Activated CD4-positive, alpha-beta T cell treated with anti-CD3 and anti-CD28 coated beads for 24 hours (primary cell): ENCODE measurements at places on chromosomes 3 and 15.

DNA sequence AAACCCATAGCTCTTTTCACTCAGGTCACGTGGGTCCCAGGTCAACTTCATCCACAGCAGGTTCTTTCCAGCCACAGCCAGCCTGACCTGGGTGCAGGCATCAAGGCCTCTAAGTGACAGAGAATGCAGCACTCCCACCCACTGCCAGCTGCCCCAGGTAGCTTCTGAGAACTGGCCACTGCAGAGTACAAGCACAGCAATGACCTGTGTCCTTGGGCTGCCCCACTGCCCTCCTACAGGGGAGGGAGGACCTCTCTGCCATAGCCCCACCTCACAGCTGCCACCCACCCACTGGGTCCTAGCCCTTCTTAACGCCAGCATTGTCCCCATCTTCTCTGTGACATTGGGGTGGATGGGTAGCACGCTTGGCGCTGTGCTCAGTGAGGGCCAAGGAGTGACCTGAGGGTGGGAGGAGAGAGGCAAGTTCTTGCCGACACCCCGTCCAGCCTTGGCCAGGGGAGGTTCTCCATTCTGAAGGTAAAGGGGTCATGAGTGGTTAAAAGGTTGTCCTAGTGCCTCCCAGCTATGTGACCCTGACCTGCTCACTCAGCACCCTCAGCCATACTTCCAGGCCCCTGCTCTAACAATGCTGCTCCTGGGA is 12.4 kb downstream of the CISH start:
- DNase-seq: no peak

GRCh38 chr3:49924683-49925082 is 4.9 kb downstream of the MON1A start:
- DNase-seq: no peak

DNA sequence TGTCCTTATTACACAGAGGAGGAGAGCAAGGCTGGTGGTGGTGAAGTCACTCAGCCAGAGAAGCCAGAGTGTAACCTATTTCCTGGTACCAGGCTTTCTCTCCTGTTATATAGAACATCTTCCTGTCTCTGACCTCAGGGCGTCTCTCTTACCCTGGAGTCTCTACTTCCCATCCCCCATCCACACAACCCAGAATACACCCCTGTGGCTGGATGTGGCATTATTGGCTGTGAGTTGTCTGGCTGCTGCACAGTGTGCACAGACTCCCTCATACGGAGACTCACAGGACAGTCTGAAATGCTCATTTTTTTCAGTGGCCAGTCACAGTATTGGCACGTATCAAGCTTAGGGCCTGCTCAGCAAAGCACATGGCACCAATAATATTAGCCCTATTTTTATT is 8.6 kb downstream of the PODXL2 start:
- DNase-seq: no peak

DNA sequence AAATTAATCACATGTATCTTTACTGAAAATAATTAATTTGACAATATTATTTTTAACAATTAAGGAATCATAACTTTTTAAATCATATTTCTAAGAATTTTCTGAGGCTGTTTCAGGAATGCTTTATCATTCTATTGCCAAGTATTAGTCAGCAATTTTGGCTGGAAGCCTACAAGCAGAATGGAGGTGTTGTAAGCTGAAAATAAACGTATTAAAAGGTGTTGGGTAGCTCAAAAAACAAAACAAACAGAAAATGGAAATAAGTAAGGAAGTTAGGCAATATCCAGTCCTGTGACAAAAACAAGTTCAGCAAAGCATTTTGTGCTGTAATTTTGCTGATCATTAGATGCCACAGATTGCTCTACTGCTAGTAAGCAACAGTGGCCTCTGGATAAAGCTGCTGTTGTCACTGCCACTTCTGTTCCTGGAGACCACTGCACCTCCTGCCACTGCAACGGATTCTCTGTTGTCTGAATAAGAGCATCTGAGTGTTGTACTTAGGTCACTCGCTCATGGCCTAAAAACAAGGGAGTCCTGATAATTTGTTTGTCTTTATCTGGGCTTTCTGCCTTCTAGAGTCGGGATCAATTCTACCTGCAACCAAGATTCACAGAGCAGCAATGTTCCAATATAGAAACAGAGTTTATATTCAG is 63.5 kb upstream of the SLITRK3 start:
- no peak for DNase-seq

- no peak for DNase-seq
Measured at GRCh38 chr3:23474580-23475357, 271.6 kb downstream of the UBE2E2 start.

- DNase-seq: no peak
Measured at GRCh38 chr3:52742418-52743041, 28.2 kb downstream of the NEK4 start.

DNA sequence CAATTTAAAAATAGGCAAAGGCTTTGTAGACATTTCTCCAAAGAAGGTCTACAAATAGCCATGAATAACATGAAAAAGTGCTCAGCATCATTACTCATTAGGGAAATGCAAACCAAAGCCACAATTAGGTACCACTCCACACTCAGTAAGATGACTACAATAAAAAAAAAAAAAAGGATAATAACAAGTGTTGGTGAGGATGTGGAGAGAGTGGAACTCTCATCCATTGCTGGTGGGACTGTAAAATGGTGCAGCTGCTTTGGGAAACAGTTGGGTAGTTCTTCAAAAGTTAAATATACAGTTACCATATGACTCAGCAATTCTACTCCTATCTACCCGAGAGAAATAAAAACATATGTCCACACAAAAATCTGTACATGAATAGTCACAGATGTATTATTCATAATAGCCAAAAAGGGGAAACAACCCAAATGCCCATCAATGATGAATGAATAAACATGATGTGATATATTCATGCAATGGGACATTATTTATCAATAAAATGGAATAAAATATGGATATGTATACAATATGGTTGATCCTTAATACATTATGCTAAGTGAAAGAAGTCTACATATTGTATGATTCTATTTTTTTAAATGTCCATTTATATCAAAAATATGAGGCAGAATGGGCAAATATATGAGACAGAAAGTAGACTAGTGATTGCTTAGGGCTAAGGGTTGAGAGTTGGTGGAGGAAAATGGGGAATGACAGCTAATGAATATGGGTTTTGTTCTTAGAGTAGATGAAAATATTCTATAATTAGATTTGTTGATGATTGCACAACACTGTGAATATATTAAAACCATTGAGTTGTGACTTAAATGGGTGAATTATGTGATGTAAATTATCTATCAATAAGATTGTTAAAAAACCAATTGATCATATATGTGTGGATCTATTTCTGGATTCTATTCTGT is 66.1 kb upstream of the SMAD3 start:
- no peak for DNase-seq

GRCh38 chr15:60643555-60643954 is 164.6 kb upstream of the ICE2 start:
- DNase-seq: no peak

GRCh38 chr3:137647179-137647578 is 116.9 kb upstream of the SOX14 start:
- no peak for DNase-seq

DNA sequence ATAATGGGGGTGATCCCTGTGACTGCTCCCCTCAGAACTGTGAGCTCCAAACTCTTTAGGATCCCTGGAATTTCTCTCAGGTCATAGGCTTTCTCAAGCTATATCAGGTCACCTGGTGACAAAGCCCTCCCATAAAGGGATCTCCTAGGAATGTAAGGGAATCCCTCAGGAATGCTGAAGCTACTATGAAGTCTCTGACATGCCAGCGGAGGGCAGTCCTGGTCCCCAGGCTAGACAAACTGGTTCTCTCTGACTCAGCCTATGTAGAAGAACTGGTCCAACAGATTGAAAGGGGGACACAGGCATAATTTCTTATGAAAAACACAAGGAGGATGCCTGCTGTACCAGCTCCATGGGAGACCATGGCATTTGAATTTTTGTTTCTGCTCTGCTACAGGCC is 6.7 kb downstream of the LPCAT4 start:
- no peak for DNase-seq

DNA sequence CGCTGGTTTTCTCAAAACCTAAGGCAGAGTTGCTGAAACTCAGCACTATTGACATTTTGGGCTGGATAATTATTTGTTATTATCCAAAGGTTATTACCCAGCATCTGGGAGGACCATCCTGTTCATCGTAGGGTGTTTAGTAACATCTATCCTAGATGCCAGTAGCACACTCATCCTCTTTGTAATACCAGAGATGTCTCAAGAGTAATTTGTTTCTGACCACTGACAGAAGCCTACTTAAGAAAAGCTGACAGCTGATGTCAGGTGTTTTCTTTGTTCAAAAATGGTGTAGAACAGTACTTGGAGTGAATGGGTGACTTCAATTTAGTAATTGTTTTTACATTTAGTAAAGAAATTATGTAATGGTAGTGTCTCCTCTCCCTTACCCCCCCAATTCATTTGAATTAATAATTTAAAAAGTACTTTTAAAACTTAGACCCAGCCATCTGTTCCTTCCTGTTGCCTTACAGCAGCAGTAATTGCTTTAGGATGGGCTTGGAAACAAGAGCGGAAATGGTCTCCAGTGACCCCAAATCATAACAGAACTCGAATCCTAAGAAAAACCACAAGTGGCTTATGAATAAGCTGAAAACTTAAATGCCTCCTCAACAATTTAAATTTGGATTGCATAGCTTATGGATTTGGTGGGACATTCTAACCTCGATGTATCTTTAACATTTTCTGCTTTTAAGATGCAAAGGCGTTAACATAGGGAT is 105.4 kb downstream of the PTPRG start:
- DNase-seq: no peak
